NCI-H1694 (cell line): ENCODE measurements at places on chromosomes 12 and 14.

- DNase-seq = no peak
Observed at GRCh38 chr12:100229036-100229635, 28.5 kb downstream of the ACTR6 start.

- DNase-seq = no peak
Observed at GRCh38 chr12:79983492-79983891, 48.6 kb upstream of the PPP1R12A start.

- DNase-seq = no peak
Observed at GRCh38 chr12:116299064-116299463, 21.6 kb upstream of the MED13L start.

- DNase-seq = no peak
Observed at GRCh38 chr14:106681161-106681560, 1154.8 kb downstream of the TMEM121 start.

- DNase-seq = peak; percentile 75
Observed at GRCh38 chr14:34872822-34873588, 2.2 kb downstream of the BAZ1A start.

DNA sequence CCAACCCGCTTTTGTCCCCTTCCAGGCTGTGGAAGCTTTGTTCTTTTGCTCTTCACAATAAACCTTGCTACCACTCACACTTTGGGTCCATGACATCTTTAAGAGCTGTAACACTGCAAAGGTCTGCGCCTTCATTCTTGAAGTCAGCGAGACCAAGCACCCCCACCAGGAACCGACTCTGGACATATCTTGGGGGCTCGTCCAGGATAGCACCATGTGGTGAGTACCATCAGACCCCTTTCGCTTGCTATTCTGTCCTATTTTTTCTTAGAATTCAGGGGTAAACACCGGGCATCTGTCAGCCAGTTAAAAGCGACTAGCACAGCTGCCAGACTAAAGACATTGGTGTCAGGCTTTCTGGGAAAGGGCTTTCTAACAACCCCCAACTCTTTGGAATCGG is 137.6 kb upstream of the PPFIA2 start:
- DNase-seq = no peak

- no peak for DNase-seq
Observed at GRCh38 chr14:81434230-81434629, 34.1 kb upstream of the STON2 start.

DNA sequence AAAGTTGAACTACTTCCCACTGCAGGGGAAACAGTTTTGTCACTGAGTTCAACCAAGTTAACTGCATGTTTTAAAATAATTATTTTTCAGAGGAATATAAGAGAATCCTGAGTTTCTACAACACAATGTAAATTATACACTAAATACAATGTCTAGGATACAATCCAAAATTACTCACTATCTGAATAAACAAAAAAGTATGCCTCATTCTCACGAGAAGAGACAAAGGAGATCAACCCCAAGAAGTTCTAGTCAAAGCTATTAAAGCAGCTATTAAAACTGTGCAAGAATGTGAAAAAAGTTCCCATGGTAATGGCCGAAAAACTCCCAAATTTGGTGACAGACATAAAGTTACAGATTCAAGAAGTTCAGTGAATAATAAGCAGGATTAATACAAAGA is 8.8 kb upstream of the KCNK13 start:
- no peak for DNase-seq

DNA sequence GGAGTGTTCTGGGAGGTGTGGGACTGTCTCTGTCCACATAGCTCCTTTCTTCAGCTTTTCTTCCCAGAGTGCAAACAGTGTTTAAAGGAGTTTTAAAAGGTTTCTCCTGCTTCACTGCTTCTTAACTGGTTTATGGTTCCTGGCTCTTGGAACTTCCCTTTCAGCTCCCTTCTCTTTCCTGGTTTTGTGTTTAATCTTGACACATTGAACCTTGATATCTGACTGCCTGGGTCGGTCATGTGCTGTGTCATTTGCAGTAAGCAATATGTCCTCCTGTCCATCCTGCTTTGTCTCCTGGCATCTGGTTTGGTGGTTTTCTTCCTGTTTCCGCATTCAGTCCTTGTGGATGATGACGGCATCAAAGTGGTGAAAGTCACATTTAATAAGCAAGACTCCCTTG is 2.2 kb downstream of the TMEM106C start:
- DNase-seq = no peak

DNA sequence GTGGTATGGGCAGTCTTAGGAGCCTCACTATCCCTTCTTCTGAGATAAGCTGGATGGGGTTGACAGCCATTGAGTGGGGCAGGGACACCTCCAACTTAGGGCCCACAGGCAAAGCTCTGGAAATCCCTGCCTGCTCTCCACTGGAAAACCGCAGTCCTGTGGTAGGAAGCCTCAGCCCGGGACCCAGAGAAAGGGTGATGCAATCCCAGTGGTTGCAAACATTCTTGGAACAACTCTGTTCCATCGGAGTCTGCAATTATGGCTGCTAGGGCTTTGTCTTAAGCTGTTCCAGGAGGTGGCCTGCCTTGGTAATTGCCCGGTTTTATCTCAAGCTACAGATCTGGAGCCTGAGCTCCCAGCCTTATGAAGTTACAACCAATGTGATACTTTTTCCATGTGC is 133.4 kb downstream of the DICER1 start:
- no peak for DNase-seq

DNA sequence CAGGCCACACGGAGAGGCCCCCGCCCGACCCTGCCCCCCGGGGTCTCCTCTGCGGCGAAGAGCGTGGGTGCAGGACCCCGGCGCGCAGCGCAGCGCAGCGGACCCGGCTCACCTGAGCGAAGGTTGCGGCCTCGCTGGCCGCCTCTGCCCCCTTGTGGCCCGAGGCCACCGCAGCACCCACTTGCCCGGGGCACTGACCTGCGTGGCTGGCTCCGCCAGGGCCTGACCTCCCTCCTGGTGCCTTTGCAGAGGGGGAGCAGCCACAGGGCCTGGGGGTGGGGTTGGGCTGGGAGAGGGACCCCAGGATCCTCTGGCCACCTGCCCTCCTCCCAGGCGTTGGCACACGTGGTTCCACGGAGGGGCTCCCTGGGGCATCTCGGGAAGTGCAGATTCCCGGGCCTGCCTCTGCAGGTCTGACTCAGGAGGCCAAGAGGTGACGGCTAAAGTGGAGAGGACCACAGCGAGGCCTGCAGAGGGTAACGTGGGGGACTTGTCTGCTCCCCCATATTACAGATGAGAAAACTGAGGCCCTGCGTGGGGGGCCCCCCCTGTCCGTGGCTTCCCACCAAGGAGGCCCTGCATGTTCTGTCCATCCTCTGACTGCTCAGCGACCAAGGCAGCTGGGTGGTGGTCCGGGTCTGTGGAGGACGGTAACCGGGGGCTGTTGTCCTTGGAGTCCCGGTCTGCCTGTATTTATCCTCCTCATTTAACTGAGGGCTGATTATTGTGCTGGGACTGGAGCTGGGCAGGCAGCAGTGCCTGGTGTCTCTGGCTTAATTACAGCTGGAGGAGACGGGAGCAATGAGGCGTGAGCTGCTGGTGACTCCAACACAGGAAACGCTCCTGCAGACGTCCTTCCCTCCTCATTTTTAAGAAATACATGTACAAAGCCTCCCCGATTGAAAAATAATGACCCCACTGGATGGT is 67.9 kb upstream of the BEGAIN start:
- DNase-seq = peak; percentile 94

DNA sequence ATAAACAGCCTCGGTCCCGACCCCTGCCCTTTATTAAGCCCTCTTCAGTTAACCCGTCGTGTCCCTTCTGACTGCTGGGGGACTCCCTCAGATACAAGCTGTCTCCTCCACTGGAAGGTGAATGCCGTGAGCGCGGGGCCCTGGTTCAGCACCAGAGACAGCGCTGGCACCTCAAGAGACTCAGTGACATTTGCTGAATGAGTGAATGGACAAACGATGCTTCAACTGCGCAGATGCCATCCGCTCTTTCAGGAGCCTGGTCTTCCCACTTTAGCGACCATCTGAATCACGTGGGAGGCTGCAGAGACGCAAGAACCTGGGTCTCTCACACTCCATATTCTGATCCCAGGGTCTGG is 92.6 kb upstream of the SFSWAP start:
- DNase-seq = no peak

DNA sequence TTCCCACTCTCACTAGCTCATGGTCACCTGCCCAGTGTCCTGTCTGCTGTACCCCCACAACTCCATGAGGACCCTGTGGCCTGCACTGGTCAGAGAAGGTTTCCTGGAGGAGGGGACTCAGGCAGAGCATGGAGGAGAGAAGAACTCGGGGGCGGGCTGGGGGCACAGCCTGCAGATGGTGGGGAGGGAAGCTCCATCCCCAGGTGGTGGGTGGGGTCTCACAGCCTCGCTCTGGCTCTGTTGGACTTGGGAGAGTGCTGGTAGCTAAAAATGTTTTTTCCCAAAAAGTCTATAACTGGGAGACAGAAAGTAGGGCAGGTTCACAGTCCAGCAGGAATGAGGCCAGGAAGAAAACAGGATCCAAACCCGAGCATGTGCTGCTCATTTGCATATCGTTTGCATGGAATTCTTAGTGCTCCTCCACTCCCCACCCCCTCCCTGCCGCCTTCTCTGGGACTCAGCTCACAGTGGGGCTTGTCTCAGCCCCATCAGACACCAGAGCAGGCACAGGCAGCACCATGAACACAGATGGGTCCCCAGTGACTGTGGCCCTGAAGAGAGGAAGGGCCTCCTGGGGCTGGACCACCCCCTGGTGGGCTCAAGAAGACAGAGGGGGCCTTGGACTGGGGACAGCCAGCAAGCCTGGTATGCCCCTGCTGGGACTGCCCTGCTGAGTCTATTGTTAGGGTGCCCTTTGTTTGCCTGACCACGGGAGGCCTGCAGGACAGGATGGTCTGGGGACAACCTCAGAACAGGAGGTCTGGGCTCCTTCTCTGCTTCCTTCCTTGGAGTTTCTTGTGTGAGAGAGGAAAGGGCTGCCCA is 67.0 kb upstream of the SFSWAP start:
- DNase-seq = no peak

DNA sequence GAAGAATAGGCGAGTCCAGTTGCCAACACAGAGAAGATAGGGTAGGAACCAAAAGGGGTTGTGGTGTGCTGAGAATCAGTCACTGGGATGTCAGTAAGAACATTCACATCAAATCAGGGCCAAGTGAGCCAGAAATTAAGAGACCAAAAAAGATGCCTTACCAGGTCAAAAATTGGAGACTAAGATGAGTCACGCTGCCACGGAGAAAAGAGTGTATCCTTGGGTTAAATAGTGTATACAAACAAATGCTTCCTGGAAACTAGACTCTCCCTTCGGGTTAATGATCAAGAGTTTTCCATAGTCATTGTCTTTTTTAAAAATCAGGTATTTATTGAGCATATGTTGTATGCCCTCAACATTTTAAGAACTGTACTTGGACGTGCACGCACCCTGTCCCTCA is 45.2 kb upstream of the BAZ1A start:
- no peak for DNase-seq

GRCh38 chr12:132739600-132740312 is 21.9 kb downstream of the ANKLE2 start:
- no peak for DNase-seq
